CD8-positive, alpha-beta memory T cell (primary cell): ENCODE measurements at places on chromosomes 7 and 10.
A peak's percentile ranks its signal among the peaks of the same experiment; 100 is the strongest.

GRCh38 chr10:7210516-7210915, 200.3 kb downstream of the SFMBT2 start:
- no peak for DNase-seq
- H3K36me3 ChIP-seq, result peaks cover 8% of the 10 kb centered on the region
- no peaks in the 10 kb centered on the region for H3K27me3 ChIP-seq
- no peak overlapping the region for H3K27ac ChIP-seq
- no peaks in the 10 kb centered on the region for H3K4me1 ChIP-seq
- H3K4me3 ChIP-seq, result no peak overlapping the region

GRCh38 chr10:59833810-59834209, 72.5 kb downstream of the CCDC6 start:
- H3K27ac ChIP-seq, result no peak overlapping the region
- no peaks in the 10 kb centered on the region for H3K4me1 ChIP-seq
- H3K36me3 ChIP-seq, result peaks cover 11% of the 10 kb centered on the region
- DNase-seq, result no peak
- H3K4me3 ChIP-seq, result no peak overlapping the region

- no peaks in the 10 kb centered on the region for H3K27me3 ChIP-seq
- no peaks in the 10 kb centered on the region for H3K36me3 ChIP-seq
- no peak overlapping the region for H3K27ac ChIP-seq
- H3K4me1 ChIP-seq, result no peaks in the 10 kb centered on the region
These were observed 21.0 kb upstream of the GRB10 start for GRCh38 chr7:50803359-50804337.

DNA sequence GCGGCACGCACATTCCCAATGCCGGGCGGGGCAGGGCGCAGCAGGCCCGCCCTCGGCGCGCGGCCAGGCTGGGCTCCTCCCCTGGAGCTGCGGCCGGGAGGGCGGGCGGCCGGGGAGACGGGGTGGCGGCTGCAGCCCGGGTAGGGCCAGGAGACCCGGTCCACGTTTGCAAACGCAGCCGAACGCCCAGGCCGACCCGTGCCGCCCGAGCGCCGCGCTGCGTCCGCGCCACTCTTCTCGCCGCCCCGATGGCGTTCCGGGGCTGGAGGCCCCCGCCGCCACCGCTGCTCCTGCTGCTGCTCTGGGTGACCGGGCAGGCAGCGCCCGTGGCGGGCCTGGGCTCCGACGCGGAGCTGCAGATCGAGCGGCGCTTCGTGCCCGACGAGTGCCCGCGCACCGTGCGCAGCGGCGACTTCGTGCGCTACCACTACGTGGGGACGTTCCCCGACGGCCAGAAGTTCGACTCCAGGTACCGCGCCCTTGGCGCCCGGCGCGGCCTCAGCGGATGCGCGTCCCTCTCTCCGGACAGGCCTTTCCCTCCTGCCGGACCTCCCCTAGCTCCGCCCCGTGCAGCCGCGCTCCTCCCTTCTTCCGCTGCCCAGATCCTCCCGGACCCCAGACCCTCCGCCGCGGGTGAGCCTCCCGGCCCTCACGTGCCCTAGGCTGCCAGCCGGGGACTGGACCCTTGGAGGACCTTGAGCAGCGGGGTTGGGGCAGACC, at the start of gene FKBP9:
Gene FKBP9, plus strand, starts transcription at position 115 of the 720 bp plus-strand sequence. Its CDS starts 134 bp downstream, at position 249.
- no peak within 1 kb of the TSS for H3K4me3 ChIP-seq
- no peak for DNase-seq
- H3K4me1 ChIP-seq, result no peaks in the 10 kb centered on the region
- H3K27me3 ChIP-seq, result peaks cover 15% of the 10 kb centered on the region
- peak within 1 kb of the TSS; percentile 18 for H3K27ac ChIP-seq

DNA sequence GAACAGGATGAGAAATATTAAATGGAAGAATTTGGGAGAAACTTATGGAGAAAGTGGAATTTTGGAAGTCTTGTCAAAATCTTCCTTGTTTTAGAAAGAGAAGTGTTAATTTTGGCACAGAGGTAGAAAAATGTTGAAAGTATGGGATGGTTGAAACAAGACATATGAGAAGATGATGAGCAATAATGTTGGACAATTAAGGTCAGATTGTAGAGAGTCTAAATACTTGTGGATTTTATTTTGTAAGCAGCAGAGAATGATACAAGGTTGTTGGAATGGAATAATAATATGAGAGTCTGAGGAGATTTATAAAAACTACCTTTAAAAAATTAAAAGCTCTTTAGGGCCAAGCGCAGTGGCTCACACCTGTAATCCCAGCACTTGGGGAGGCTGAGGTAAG, 34.6 kb downstream of the PHTF2 start:
- DNase-seq, result no peak
- no peaks in the 10 kb centered on the region for H3K27me3 ChIP-seq
- no peak overlapping the region for H3K4me3 ChIP-seq
- no peak overlapping the region for H3K27ac ChIP-seq
- H3K4me1 ChIP-seq, result peaks cover 4% of the 10 kb centered on the region

DNA sequence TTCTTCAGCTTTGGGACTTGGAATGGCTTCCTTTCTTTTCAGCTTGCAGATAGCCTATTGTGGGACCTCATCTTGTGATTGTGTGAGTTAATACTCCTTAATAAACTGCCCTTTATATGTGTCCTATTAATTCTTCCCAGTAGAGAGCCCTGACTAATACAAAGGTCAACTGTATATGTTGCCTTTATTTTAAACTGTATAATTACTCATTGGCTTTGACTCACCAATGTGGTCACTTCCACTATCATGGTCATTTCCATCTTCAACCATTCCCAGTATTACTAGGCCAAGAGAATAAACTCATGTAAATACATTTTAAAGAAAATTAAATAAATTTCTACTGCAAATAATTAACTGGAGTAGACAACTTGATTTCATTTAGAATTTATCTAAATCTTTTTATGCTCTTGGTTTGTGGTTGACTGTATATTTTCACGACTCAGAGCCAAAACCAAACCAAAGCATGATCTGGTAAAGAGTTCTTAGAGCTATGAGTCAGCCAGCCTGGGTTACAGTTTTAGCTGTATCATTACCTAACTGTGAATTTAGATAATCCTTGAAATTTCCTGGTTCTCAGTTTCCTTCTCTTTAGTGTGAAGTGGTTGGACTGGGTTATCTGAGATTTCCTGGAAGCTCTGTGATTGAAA, 188.4 kb downstream of the PPP1R3A start:
- no peak for DNase-seq
- no peaks in the 10 kb centered on the region for H3K4me1 ChIP-seq
- H3K4me3 ChIP-seq, result no peak overlapping the region
- no peaks in the 10 kb centered on the region for H3K27me3 ChIP-seq
- no peak overlapping the region for H3K27ac ChIP-seq
- H3K36me3 ChIP-seq, result no peaks in the 10 kb centered on the region

- no peaks in the 10 kb centered on the region for H3K4me1 ChIP-seq
- no peak for DNase-seq
- no peak overlapping the region for H3K27ac ChIP-seq
- no peaks in the 10 kb centered on the region for H3K27me3 ChIP-seq
- H3K36me3 ChIP-seq, result peaks cover 6% of the 10 kb centered on the region
- H3K4me3 ChIP-seq, result no peak overlapping the region
These were observed 27.1 kb downstream of the ZNF800 start for GRCh38 chr7:127365164-127365956.

DNA sequence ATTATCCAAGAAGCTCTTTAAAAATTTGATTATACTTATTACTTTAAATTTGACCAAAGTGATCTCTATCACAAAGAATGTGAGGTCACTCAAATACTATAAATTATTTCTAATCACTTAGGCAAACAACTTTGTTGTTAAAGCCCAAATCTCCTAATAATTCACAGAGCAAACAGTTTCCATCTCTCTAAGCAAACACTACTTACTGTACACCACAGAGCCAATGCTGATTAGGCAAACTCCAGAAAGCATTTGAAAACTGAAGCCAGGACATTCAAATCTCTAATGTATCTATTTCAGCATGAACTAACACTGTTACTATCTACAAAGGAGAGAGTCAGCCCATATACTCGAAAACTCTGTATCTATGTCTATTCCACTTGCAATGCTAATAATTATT, 107.1 kb downstream of the RNF32 start:
- no peak for DNase-seq
- H3K4me1 ChIP-seq, result no peaks in the 10 kb centered on the region
- no peak overlapping the region for H3K4me3 ChIP-seq
- no peaks in the 10 kb centered on the region for H3K36me3 ChIP-seq
- no peaks in the 10 kb centered on the region for H3K27me3 ChIP-seq

GRCh38 chr7:30154111-30154587, 19.4 kb downstream of the MTURN start:
- peaks cover 24% of the 10 kb centered on the region for H3K4me1 ChIP-seq
- no peaks in the 10 kb centered on the region for H3K27me3 ChIP-seq
- no peak for DNase-seq
- H3K27ac ChIP-seq, result no peak overlapping the region
- H3K4me3 ChIP-seq, result no peak overlapping the region
